Activated CD4-positive, alpha-beta T cell treated with anti-CD3 and anti-CD28 coated beads for 36 hours (primary cell): ENCODE measurements at places on chromosomes 3 and 15.

- DNase-seq: no peak
Observed at GRCh38 chr3:3446251-3446650, 266.8 kb upstream of the CRBN start.

DNA sequence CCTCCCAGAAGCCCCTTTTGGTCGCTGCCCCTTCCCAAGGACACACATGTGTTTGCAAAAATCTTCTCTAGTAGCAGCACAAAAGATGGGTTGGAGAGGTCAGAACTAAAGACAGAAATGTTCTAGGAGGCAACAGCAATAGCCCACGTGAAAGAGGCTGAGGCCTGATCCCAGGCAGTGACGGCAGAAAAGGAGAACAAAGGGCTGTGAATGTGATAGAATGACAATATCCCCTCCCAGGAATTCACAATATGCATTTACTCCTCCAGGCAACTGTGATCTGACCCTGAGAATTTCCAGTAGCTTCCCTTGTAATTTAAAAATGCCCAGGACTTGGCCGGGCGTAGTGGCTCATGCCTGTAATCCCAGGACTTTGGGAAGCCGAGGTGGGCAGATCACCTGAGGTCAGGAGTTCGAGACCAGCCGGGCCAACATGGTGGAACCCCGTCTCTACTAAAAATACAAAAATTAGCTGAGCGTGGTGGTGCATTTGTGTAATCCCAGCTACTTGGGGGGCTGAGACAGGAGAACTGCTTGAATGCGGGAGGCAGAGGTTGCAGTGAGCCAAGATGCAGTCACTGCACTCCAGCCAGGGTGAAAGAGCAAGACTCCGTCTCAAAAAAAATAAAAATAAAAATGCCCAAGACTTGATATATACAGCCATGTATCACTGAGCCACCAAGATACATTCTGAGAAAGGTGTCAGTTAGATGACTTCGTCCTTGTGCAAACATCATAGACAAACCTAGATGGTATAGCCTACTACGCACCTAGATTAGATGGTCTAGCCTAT lies 43.6 kb upstream of the PIAS1 start:
- DNase-seq: no peak

GRCh38 chr15:84634228-84634837 lies 19.8 kb downstream of the WDR73 start:
- DNase-seq: no peak

DNA sequence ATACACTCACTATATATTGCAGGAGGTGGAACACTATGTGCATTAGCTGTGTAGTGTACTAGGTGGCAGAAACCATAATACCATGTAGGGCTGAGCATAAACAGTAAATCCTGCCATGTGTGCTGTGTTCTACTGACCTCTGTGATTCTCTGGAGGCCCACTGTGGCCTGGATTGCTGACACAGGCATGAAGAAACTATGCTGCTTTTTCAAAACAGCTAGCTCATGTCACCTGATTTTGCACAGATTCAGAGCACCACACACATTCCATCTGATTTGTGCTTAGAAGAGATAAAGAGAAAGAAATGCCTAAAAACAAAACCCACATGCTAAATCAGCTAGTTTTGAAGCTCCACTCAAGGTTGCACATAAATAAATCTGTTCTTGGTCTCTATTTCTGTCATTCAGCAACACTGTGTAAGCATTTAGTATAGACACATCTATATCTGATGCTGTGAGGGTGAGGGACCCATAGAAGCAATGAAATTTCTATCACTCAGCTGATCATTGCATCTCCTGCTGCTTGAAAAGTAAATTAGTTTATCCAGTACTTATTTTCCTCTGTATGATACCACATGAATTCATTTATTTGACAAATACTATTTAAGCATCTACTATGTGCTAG lies 1007.7 kb upstream of the SEMA6D start:
- no peak for DNase-seq

GRCh38 chr3:146218880-146219866 lies 31.7 kb downstream of the PLSCR4 start:
- peak; percentile 58 for DNase-seq

GRCh38 chr3:105328338-105328730 lies 38.4 kb upstream of the ALCAM start:
- no peak for DNase-seq

- DNase-seq: peak; percentile 41
Observed at GRCh38 chr3:184345317-184346144, 8.1 kb downstream of the FAM131A start.

- DNase-seq: peak; percentile 64
Observed at GRCh38 chr3:127226946-127227842, 34.3 kb downstream of the PRR23E start.

- no peak for DNase-seq
Observed at GRCh38 chr3:140341203-140341602, 336.7 kb upstream of the TRIM42 start.

DNA sequence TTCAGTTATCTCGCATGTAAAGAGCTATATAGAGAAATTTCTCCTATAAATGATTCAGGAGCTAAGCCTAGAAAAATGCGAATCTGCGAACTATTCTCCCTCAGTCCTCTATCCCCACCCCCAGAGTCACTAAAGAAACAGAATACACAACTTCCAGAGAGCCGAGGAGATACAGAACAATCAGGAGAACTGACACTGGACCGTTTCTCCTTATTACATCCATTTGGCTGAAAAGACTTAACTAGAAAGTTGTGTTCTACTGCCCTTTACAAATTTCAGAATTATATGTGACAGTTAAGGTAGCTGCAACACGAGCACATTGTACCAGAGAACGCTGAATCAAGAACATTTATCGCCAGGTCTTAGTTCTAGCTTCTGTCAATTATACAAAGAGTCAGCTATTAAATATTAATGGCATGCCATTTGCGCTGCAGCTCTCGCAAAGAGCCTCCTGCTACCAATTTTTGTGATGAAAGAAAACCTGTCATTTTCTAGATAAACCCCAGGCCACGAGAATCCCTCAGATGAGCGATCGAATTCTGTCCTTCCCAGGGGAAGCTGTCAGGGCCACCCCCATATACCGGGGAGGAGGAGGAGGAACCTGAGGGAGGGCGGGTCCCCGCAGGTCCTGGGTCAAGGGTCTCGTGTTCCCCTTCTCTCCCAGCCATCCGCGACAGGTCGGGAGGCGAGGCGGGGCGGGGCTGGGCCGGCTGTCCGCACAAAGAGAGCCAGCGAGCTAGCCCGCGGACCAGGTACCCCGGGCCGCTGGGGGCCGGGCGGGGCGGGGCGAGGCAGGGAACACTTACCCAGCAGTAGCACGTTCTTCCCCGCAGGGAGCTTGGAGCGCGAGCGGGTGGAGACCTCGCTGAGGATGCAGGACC lies 878 bp downstream of the DYNC1LI1 start:
- DNase-seq: peak; percentile 64

GRCh38 chr3:193884652-193885051 lies 251.3 kb upstream of the HES1 start:
- no peak for DNase-seq

DNA sequence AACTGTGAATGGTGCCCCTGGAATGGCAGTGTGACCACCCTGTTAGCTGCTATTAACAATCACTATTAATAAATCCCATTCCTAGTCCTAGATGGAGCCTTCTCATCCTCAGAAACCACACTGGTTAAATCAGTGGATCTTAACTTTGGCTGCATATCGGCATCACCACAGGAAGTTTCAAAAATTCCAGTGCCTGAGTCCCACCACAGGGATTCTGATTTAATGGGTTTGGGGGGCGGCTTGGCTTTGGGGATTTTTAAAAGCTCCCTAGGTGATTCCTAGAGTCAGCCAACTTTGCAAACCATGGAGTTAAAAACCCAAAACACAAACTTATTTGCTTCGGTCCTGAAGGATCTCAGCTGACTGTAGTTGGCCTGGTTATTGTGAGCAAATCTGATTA lies 3.1 kb downstream of the FAM107A start:
- no peak for DNase-seq

- no peak for DNase-seq
Observed at GRCh38 chr3:8822141-8822540, 52.7 kb upstream of the OXTR start.
